ENCODE measurements at places on chromosomes 5 and 9.

GRCh38 chr5:168779333-168779732, 200.2 kb upstream of the PANK3 start:
- DNase-seq = no peak

DNA sequence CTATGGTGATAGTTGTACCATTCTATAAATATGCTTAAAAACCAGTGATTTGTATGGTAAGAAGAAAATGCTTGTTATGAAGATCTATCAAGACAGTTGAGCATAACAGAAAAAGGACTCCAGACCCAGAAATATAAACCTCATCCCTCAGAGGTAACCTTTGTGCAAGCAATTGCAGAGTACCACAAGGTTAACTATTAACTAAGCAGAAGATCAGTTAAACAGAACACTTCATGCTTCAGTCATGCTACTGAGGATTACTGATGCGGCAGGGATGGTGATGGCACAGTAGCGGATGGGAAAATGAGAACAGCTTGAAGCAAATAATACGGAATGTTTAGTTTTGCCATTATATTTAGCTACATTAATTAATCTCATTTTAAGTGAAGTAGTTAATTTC, 45.5 kb downstream of the IARS1 start:
- DNase-seq = no peak

GRCh38 chr5:170538696-170539586, 35.1 kb downstream of the KCNIP1 start:
- no peak for DNase-seq

GRCh38 chr9:85927076-85927475, 13.9 kb upstream of the NAA35 start:
- DNase-seq = no peak

DNA sequence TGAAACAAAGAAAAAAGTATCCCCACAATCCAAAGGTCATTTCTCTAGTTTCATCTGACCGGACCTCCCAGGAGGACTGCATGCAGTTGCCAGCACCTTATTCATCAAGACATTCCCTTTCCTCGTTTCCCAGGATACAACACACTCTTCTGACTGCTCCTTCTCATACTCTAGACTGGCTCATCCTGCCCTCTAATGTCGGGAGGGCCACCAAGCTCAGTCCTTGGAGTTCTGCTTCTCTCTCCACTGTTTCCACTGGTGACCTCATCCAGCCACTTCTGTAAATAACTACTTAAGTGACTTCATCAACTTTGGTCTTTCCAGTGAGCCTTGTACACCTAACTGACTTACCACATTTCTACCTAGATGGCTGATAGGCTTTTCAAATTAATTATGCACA, 179.1 kb downstream of the EPB41L4A start:
- DNase-seq = no peak

GRCh38 chr5:141821430-141821925, 56.7 kb downstream of the PCDH1 start:
- peak; percentile 11 for DNase-seq

DNA sequence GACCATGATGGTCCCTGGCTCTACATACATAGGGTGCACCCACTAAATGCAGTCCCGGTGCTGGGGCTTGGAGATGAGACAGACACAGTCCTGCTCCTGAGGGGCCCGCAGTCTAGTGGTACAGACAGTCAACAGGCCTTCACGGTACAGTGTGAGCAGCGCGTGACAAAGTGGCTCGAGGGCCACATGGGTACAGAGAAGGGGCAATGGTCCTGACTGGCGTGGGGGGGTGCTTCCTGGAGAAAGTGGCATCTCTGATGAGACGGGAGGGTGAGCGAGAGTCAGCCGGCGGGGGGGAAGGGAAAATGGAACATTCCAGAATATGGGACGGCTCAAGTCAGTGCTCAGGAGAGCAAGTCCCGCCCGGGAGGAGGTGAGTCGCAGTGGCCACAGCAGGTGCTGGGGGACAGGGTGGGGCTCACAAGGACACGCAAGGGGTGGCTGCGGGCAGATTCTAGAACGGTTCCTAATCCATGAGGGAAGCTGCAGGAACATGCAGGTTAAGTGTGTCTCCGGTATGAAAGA, 38.0 kb downstream of the WHRN start:
- DNase-seq = no peak

DNA sequence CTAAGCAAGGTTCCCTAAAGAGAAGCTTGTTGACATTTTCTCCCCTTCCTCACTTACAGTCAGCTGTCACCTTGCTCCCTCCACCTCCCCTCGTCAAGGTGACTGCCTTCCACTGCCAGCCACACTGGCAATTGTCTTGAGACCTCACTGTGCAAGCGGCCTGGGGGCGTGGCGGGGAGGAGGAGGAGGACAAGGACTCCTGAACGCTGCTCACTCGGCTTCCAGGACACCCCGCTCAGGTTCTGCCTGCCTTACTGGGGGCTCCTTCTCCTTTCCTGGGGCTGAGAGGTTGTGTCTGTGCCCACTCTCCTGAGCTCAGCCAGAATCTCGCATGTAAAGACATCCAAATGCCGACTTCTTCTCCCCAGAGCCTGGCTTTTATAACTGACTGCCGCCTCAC, 60.3 kb upstream of the LRRTM2 start:
- no peak for DNase-seq

DNA sequence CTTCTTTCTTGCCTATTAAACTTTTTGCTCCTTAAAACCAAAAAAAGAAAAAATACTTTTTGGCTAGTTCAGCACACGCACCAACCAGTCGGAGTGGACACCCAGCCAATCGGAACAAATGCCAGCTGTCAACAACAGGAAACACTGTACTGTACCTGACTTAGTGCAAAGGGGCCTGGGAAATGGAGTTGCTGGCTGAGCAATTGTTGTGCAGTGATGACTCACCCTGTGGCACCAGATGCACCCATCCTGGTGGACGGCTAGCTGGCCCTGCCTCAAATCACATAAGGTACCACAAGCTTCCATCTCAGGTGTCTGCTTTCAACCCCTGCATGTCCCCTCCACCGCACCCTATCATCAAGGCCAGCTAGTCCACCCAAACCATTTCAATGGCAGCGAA, 20.9 kb downstream of the FOXE1 start:
- no peak for DNase-seq

GRCh38 chr5:33309068-33309467, 131.7 kb upstream of the TARS1 start:
- DNase-seq = no peak

DNA sequence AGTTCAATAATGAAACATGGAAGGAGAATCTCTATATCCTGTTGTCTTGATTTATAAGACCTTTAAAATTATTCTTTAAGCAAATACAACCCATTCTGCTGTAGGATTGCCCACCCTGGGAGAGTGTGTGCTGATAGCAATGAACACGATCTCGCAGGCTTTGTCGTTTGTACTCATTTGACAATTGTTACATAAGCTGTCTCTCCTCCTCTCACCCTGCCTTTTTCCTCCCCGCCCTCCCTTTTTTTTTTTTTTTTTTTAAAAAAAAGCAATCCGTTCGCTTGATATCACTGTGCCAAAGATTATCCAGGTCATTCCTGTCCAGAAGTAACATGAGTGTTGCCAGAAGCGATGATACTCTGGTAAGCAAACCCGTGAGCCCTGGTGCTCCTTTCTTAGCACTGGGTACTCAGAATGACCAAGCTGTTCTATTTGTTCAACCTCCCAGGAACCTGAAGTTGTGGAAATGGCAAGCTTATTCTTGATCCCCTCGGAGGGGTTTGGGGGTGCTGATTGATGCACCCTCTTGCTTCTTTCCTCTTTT, 82.7 kb upstream of the CTSL start:
- no peak for DNase-seq

DNA sequence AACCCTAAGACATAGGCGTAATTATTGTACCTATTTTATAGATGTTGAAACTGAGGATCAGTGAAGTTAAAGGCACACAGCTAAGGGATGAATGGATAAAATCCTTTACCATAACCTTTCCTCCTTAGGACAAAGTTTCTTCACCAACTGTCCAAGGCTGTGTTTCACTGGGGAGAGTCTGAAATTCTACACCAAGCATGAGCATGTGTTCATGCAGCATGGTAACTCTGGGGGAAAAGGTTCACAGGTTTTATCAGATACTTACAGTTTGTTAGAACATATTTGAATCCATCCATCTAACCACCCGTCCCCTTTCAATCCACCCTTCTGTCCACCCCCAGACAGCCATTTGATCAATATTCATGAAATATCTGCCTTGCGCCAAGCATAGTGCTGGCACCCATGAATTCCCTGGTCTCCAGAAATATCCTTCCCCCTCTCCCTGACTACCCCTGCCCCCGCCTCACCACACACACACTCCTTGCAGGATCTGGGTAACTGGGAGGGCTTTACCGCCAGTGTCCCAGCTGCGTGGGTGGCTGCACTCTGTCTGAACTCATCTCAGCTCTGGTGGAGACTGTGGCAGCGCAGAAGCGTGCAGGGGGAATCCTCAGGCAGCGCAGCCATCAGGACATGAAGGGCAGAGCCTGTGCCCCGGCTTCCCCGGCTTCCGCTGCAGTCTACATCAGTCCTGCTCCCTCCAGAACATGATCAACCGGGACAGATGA, 6.3 kb upstream of the KCNIP1 start:
- DNase-seq = no peak

- DNase-seq = no peak
These were observed 492.6 kb upstream of the BRINP1 start for GRCh38 chr9:119861842-119862241.

- DNase-seq = peak; percentile 46
These were observed 1.2 kb upstream of the NPR3 start for GRCh38 chr5:32709750-32710549.

GRCh38 chr5:51201024-51201423, 182.2 kb upstream of the ISL1 start:
- no peak for DNase-seq

- DNase-seq = no peak
These were observed 127.7 kb upstream of the SHB start for GRCh38 chr9:38196714-38197113.

DNA sequence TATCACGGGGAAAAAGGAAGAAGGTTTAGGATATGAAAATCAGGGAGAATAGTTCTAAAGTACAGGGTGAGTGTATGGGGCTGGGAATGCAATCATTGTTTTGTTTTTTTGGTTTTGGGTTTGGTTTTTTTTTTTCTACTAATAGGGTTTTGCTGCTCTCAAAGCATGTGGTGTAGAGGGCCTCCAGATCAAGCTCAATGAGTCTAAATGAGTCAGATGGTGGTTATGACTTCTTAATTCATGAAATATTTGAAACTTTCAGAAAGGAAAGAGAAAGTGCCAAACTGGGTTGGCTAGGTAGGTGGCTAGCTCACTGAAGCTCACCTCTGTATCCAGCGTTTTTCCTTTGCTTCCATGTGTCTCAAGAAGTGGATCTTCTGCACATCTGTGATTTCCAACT, 10.7 kb downstream of the OR1L8 start:
- no peak for DNase-seq
